Suppressor macrophage treated with lipopolysaccharide for 1 hour (primary cell): ENCODE measurements at places on chromosomes 1 and 21.
A peak's percentile ranks its signal among the peaks of the same experiment; 100 is the strongest.

DNA sequence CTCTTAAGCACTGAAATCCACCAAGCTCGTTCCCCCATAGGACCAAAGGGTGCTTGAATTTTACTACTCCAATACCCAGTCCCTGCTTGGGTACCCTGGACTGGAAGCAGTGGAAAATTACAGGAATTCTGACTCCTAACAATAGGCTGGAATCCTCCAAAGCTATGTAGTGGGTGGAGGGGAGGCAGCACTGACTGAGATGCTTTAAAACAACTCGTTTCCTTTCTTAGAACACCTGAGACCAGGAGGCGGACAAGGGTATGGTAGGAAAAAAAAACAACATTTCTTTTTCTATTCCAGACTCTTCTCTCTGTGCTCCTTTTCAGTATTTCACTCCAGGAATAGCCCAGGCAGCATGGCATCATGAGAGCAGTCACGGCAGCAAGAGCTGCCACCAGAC lies 2.3 kb downstream of the PEF1 start:
- DNase-seq, result no peak

- DNase-seq, result peak; percentile 19
Measured at GRCh38 chr1:56190806-56191365, 388.5 kb downstream of the PLPP3 start.

DNA sequence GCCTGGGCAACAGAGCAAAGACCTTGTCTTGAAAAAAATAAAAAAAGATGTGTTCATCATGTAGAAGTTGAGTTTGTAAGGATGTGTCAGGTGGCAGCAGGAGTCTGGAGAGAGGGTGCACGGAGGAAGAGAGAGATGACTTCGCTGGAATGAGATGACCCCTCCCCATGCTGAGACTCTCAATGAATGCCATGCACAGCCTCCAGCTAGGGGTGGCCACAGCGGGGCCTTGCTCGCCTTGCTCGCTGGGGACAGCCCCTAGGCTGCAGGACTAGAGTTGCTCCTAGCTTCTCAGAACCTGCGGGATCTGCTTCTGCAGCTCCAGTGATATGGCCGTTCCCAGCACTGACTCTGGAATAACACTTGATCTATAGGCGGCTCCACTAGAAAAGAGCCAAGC lies 6.6 kb upstream of the C2CD2 start:
- DNase-seq, result no peak

GRCh38 chr21:45982092-45982757 lies 655 bp downstream of the COL6A1 start:
- DNase-seq, result peak; percentile 13

- DNase-seq, result peak; percentile 18
Measured at GRCh38 chr1:247574664-247575063, 13.5 kb upstream of the OR2G2 start.

DNA sequence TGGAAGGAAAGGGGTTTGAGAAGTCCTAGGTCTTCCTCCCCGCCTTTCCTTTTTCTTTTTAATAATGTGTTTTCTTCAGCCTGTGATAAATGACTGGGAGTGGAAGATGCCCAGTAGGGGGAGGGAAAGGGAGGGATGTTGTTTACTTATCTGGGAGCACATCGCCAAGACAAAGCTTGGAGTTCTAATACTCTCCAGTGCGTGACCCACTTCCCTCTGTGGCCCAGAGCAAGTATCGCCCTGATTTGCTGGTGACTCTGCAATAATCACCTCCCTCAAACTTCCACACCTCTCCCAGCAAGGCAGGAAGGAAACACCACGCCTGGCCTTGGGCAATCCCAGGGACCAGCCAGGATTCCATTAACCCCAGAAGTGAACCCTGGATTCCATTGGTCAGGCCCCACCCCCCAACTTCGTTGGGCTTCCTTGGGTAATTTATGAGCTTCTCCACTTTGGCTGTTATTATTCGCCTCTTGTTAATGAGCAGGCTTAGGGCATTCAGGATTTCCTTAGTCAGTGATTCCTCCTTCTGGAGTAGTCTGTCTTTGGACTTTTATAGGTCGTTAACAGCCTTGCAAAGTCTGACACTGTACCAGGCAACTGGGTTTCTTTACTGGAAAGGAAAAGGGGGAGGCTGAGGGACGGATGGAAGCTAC lies 24.3 kb upstream of the GRHL3 start:
- peak; percentile 31 for DNase-seq

- no peak for DNase-seq
Measured at GRCh38 chr21:35332841-35333426, 283.8 kb upstream of the RUNX1 start.

DNA sequence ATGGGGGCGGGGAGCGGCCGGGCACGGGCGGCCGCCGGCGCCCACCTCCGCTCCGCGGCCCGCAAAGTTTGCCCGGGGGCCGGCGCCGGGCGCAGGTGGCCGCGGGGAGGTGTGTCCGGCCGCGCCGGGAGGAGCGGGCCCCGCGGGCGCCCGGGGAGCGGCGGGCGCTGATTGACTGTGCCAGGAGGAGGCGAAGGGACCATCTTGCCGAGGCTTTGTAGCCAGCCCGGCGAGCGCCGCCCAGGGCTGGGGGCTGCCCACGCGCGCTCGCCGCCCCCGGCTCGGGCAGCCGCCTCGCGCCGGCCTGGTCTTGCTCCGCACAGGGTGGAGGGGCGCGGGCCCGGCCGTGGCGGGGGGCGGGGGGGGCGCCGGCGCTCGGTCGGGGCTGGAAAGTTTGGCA lies 432 bp downstream of the EPHB2 start:
- DNase-seq, result no peak

DNA sequence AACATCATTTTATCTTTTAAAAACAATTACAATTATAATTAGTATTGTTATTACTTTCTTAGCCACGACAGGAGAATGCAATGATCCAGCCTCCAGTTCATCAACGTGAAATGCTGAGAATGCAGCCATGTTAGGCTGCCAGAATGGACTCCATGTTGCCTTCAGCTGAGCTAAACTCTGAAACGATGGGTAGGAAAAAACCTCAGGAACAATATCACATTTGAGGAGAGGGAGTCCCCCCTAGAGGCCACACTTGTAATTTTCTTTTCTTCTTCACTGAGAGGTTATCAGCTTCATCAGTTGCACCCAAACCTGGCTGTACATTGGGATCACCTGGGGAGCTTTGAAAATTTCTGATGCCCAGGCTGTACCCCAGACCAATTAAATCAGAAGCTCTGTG lies 34.6 kb upstream of the DNAH14 start:
- DNase-seq, result peak; percentile 3

GRCh38 chr1:174413632-174414031 lies 34.1 kb upstream of the GPR52 start:
- no peak for DNase-seq

DNA sequence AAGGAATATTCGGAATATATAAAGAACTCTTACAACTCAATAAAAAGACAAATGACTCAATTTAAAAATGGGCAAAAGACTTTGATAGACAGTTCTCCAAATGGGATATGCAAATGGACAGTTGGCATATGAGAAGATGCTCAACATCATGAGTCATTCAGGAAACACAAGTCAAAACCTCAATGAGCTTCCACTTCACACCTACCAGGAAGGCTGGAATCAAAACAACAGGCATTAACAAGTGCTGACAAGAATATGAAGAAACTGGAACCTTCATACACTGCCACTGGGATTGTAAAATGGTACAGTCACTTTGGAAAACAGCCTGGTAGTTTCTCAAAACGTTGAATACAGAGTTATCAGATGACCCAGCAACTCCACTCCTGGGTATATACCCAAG lies 17.2 kb downstream of the PGBD5 start:
- no peak for DNase-seq

DNA sequence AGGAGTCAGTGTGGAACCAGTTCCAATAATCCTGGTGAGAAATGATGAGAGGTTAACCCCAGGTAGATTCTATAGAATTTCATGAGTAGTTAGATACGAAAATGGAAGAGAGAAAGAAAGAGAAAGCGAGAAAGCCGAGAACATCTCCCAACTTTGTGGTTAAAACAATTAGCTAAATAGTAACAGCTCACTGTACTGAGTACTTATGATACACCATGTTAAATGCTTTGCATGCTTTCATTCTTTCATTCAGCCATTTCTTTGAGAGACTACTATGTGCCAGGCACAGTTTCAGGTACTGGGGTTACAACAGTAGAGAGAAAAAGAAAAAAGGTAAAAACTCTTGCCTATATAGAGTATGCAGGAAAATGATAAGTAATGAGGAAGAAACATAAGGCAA lies 109.7 kb upstream of the SYT6 start:
- DNase-seq, result no peak

DNA sequence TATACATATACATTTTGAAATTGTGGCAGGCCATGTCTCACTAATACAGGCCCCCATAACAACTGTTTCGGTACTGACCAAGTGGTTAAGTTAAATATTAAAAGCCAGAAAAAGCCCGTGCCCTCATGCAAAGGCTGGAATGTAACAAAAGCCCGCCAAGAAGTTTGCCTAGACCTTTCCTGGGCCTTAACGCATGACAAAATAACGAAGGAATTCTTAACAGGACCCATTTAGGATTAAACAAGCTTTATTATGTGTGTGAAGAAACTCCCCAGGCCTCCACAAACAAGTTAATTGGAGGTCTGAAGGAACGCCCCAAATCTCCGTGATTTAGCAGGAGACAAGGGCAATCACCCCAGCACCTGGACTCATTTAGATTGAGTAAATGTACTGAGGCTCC lies 42.4 kb downstream of the TNFSF4 start:
- no peak for DNase-seq

GRCh38 chr1:162381941-162382750 lies 618 bp downstream of the C1orf226 start:
- DNase-seq, result no peak

GRCh38 chr1:17470021-17470799 lies 30.7 kb upstream of the RCC2 start:
- no peak for DNase-seq

- DNase-seq, result no peak
Measured at GRCh38 chr1:201783572-201783971, 45.4 kb upstream of the IPO9 start.

GRCh38 chr1:58808077-58808476 lies 24.2 kb upstream of the JUN start:
- peak; percentile 25 for DNase-seq

- no peak for DNase-seq
Measured at GRCh38 chr1:178510155-178510554, 2.8 kb upstream of the TEX35 start.

GRCh38 chr1:237774246-237774645 lies 116.5 kb downstream of the ZP4 start:
- DNase-seq, result no peak

GRCh38 chr1:94236013-94236491 lies 1.3 kb downstream of the ARHGAP29 start:
- peak; percentile 13 for DNase-seq

DNA sequence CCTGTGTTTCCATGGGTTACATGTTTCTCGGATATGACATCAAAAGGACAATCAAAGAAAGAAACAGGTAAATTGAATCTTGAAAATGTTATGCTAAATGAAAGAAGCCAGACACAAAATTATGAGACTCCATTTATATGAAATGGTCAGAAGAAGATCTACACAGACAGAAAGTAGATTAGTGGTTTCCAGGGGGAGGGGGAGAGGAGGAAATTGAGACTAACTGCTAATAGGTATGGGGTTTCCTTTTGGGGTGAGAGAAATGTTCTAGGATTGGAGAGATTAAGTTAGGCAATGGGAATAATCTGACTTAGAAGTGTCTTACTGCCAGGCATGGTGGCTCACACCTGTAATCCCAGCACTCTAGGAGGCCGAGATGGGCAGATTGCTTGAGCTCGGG lies 21.8 kb downstream of the ITGB3BP start:
- no peak for DNase-seq

DNA sequence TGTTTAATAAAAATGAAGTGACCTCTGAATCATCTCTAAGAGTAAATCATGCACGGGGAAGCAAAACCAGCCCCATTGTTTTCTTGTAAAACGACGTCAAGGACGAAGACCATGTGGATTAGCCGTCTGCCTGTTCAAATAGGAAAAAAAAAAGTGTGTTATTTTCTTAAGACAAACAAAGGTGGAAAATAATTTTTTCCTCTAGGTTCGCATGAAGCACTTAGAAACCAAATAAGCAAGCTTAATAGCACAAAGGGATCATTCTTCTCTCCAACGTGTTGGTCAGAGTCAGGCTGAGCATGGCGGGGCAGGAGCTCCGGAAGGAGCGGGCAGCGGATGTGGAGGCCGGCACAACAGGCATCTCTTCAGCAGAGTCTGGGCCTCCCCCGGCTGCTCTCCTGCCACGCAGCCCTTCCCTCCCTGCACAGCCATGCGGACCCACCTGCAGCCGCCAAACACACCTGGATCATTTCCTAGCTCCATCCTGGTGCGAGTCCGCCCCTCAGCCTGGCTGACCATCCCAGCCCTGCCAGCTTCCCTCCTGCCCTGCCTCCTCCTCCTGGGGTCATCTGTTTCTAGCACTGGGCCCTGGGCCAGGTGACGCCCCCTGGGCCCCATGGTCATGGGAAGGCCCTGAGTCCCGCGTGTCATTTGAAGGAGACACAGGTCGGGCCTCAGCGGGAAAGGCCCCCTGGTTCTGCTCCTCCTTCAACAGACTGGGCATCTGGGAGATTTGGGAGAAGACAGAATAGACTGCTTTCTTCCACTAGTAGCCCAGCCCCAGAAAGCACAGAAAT lies 40.2 kb downstream of the MX1 start:
- DNase-seq, result no peak

DNA sequence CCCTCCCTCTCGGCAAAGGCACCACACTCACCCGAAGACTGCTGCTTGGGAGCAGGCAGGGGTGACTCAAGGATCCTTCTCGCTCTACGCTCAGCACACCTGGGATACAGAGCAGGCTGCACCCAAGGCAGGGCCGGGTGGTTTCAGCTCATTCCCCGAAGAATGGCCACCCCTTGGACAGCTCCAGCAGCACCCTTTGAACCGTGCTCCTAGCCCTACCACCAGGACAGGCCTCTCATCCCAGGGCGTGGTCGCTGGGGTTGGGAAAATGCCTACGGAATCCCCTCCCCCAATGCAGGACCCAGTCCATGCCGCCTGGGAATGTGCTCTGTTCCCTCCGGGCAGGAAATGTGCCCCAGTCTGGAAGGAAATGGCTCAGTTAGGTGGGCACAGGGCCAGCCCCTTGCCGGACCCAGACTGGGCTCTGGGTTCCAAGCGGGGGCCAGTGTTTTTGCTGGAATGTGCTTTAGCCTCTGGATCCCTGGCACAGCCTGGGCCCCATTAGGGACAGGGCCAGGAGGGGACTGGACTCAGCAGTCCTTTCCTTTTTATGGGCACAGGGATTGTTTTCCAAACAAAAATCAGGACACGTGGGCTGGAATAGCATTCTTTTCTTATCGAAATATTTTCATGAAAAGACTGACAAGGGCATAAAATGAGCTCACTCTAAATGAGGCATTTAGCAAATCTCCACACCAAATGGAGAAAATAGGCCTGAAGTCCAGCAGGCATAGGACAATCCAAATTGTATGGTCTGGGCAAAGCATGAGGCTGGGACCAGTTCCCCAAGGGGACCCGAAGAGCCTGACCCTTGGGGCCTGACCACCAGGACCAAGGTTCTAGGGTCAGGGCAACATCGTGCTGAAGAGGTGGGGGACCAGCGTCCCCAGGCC lies 7.3 kb downstream of the TMEM82 start:
- no peak for DNase-seq

GRCh38 chr1:18160290-18160942 lies 52.8 kb downstream of the IGSF21 start:
- DNase-seq, result peak; percentile 96

- DNase-seq, result peak; percentile 35
Measured at GRCh38 chr1:185059950-185060571, 14.7 kb downstream of the RNF2 start.

- no peak for DNase-seq
Measured at GRCh38 chr1:68046885-68047658, 3.4 kb downstream of the DIRAS3 start.

GRCh38 chr1:23825076-23825761 lies at the start of gene HMGCL:
Gene HMGCL, minus strand, starts transcription at chr1:23825429. Its CDS starts 14 bp downstream, at chr1:23825415.
- peak; percentile 97 for DNase-seq
